Coronary artery (tissue), 2 donors: ENCODE measurements at places on chromosomes 11 and 22.

DNA sequence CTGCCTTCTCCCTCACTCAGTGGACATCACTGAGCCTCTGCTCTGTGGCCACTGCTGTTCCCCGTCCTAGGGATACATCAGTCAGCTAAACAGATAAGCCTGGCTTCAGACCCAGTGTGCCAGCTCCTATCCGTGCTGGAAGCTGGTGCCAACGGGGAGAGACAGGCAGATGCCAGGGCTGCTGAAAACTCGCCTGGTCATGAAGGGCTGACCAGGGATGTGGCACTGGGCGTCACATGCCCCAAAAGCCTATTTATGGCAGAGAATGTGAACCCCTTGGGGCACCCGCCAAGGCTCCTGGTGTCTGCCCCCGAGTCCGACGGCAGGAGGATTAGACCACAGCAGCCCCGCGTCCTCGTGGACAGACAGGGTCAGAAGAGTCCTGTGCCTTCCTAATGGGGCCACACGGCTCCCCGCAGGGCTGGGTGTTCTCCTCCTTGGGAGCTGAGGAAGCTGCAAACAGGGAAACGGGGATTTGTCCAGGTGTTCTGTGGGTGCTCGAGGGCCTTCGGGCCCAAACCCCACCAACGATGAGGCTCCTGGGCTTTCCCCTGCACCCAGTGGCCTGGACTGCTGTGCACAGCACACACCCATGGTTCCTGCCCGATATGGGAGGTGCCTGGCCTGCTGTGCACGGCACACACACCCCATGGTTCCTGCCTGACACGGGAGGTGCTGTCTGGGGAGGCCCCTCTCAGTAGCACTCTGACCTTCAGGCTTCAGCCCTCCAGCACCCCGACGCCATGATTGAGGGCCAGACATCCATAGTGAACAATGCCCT, 19.9 kb downstream of the ANO1 start:
- DNase-seq: no peak

DNA sequence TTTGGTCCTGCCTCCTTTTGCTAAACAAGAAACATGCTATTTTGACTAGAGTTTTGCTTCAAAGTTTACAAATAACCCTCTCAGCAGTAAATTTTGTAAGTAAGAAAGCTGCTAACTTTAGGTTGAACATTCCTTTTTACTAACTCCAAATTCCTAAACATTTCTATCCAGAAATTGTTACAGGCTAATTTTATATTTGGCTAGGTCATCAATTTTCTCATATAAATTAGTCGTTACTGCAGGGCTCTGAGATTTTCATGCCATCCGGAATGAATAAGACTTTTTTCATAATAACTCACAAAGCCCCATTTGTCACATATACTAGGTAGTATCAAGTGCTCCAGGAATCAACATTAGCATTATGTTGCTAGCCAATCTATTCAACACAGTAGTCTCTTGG, 143.1 kb downstream of the METTL15 start:
- DNase-seq: no peak

DNA sequence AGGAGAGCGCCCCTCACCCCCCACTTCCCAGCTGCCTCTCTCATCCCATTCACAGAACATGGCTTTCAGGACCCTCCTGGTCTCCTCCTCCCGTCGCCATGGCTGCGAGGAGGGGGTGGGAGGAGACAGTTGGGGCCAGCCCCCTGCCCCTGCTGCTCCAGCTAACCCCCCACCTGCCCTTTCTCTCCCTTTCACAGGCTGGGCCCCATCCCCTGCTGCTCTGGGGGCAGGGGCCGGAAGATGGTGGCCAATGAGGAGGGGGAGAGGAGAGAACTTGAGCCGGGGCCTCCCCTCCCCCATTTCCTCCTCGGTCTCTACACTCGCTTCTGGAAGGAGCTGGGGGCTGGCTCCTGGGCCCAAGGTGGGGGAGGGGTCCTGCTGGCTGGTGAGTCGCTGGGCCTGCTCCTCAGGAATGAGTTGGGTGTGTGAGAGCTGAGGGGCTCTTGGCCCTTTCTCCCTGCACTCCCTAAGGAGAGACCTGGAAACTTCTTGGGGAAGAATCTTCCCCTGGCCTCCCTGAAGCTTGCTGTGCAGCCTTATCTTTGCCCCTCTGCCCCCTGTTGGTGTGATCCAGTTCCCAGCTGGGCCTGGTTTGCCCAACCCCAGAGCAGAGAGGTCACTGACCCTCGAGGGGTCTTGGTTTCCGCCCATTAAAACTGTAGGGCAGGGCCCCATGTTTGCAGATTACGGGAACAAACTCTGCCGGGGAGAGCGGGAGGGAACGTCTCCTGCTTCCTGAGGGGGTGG, 10.2 kb downstream of the YPEL4 start:
- DNase-seq: no peak

DNA sequence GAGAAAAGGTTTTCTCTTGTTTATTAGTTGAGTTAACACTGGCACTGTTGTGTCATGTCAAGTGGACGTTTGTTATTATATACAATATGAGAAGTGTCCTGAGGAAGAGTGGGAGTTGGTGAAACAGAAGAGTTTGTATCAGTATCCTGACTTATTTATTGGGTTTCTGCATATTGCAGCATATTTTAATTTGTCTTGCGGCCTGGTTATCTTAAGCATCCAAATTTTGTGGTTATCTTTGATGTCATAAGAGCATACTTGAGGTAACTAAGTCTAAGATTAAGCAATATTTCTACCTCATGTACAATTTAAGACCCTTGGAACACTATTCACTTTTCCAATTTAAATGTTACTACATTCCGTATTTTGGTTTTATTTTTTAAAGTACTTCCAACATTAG, 103.5 kb downstream of the DDX10 start:
- no peak for DNase-seq

DNA sequence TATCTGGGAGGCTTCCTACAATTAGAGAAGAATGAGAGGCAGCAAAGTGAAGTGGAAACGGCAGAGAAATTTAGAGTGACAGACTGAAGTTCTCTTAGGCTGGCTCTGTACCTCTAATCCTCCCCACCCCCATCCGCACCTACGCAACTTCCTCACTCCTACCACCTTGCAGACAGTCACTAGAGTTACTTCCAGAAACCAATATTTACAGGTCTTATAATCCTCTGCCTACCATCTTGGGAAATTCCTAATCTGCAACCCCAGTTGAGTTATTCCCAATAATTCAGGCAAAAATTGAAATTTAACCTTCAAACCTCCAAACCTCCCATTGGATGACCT, 71.7 kb downstream of the PAK1 start:
- DNase-seq: no peak

- no peak for DNase-seq
These were observed 2.2 kb downstream of the SMCO4 start for GRCh38 chr11:93540896-93541553.

GRCh38 chr11:129143335-129143734, 48.8 kb downstream of the ARHGAP32 start:
- DNase-seq: peak; percentile 90

- no peak for DNase-seq
These were observed 189.8 kb downstream of the SOX6 start for GRCh38 chr11:16166571-16166970.

DNA sequence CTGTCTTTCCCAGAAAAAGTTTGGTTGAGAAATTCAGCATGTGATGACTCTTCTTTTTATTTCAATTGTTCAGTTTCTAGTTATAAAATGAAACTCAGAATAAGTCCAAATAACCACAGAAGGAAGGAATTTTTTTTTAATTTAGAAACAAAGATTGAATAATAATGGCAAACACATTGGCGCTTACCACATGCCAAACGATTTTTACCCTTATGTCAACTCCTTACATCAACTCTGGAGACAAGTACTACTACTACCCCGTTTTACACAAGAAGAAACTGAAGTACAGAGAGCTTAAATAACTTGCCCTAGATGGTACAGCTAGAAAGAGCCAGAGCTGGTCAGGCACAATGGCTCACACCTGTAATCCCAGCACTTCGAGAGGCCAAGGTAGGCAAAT, 52.4 kb downstream of the AHNAK start:
- DNase-seq: no peak

- no peak for DNase-seq
These were observed 258.3 kb upstream of the B3GAT1 start for GRCh38 chr11:134670247-134670782.

DNA sequence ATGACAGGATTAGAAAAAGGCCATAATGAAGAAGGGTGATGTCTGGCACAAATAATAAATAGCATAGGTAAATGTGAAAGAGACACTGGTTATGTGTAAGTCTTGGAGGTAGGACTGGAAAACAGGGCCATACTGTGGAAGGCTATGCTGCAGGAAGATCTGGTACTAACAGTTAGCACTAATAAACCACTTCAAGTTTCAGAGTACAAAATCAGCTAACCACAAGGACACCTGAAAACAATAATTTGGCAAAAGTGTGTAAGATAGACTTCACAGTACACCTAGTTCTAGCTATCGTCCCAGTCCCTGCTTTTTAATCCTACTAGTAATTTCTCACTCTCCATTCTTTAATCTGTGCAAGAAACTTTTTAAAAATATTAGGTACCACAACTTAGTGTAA, 44.3 kb downstream of the CWF19L2 start:
- no peak for DNase-seq

DNA sequence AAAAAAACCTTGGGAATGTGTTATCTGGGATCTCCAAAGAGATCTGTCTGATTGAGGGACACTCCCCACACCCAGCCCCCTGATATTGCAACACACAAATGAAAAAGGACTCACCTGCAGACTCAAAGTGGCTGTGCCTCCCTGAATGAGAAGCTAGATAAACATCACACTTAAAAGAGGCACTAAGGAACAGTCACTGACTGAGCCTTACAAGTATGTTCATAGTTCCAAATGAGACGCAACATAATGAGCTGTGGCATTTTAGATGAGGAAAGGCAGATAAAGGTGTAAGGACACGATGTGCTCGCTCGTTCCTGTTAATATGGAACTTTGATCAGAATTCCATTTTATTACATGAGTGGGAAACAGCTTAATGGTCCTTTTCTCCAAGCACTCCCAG, 21.0 kb upstream of the CFAP300 start:
- no peak for DNase-seq
